Activated T-cell treated with anti-CD3 and anti-CD28 coated beads, Interleukin-2, amount 50 U/mL, for 72 hours (primary cell): ENCODE measurements at places on chromosomes 2 and 18.

GRCh38 chr18:68960355-68960754, 162.5 kb downstream of the CCDC102B start:
- no peak overlapping the region for H3K27ac ChIP-seq
- no peaks in the 10 kb centered on the region for H3K36me3 ChIP-seq
- H3K27me3 ChIP-seq: no peaks in the 10 kb centered on the region
- DNase-seq: no peak
- no peaks in the 10 kb centered on the region for H3K4me1 ChIP-seq

- no peaks in the 10 kb centered on the region for H3K4me1 ChIP-seq
- no peak for DNase-seq
- no peaks in the 10 kb centered on the region for H3K36me3 ChIP-seq
- no peak overlapping the region for H3K4me3 ChIP-seq
- H3K27ac ChIP-seq: no peak overlapping the region
Measured at GRCh38 chr18:370751-371608, 103.1 kb upstream of the THOC1 start.

- no peak for DNase-seq
- H3K4me3 ChIP-seq: no peak overlapping the region
- H3K4me1 ChIP-seq: peaks cover 4% of the 10 kb centered on the region
Measured at GRCh38 chr2:119156105-119156890, 2.3 kb downstream of the C1QL2 start.

DNA sequence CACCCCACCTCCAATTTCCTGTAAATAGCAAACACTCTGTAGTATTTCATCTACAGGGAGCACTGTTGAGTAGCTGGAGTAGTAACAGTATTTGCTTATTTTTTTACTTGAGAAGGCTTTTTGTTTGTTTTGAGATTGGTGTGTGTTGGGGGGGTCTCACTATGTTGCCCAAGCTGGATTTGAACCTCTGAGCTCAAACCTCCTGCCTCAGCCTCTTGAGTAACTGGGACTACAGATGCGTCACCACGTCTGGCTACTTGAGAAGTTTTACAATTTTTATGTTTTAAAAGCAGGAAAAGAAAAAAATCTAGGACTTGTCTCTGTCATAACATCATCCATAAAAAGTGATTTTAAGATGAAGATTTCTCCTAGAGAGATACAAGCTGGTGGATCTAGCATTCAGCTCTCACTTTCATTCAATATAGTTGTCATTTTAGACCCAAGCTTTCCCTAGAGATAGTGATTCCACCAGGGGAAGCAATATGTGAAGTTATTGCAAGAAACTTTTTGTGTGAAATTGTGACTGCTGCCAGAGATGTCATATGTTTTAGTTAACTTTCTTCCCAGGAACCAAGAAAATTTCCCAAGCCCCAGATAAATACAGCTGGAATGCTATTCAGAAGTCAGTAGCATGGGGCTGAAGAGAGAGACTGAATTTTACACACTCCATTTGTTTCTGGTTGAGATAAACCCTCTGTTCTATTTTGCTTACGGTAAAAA, 60.2 kb upstream of the MAP4K3 start:
- peaks cover 48% of the 10 kb centered on the region for H3K4me1 ChIP-seq
- no peak overlapping the region for H3K4me3 ChIP-seq
- peaks cover 29% of the 10 kb centered on the region for H3K27me3 ChIP-seq
- no peak for DNase-seq
- peaks cover 4% of the 10 kb centered on the region for H3K36me3 ChIP-seq

DNA sequence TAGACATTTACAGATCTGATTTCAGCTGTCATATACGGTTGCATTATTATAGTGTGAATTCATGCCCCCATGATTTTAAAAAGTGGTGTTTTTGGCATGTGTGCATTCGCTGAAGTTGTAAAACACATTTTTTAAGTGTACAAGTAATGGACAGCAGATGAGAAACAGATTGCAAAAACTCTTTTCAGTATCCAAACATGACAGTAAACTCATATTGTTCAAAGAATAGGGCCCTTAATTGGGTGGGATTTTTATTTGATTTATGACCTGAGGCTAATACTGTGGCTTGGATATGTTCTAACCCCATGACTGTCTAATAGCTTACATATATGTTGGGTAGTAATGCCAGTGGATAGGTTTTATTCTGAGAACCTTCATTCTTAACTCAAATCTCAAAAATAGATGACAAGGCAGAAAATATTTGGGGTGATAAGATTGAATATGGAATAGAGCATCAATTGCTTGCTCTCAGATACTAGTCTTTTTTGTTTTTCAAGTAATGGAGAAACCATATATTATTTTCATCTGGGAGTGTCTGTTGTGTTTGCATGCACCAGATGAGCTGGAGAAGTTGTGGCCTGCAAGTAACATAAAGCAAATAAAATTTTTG, 118.6 kb downstream of the PARD3B start:
- H3K36me3 ChIP-seq: no peaks in the 10 kb centered on the region
- H3K27ac ChIP-seq: no peak overlapping the region
- H3K4me3 ChIP-seq: no peak overlapping the region

GRCh38 chr2:220452561-220452960, 825.1 kb downstream of the SLC4A3 start:
- H3K27ac ChIP-seq: no peak overlapping the region
- no peak for DNase-seq
- H3K27me3 ChIP-seq: no peaks in the 10 kb centered on the region
- no peaks in the 10 kb centered on the region for H3K36me3 ChIP-seq

GRCh38 chr2:38650717-38651116, 15.2 kb upstream of the GALM start:
- H3K4me3 ChIP-seq: no peak overlapping the region
- H3K4me1 ChIP-seq: peaks cover 75% of the 10 kb centered on the region
- H3K36me3 ChIP-seq: peaks cover 5% of the 10 kb centered on the region

- no peak overlapping the region for H3K4me3 ChIP-seq
- no peak for DNase-seq
- peaks cover 22% of the 10 kb centered on the region for H3K27me3 ChIP-seq
Measured at GRCh38 chr18:70292628-70293027, 3.8 kb downstream of the SOCS6 start.

DNA sequence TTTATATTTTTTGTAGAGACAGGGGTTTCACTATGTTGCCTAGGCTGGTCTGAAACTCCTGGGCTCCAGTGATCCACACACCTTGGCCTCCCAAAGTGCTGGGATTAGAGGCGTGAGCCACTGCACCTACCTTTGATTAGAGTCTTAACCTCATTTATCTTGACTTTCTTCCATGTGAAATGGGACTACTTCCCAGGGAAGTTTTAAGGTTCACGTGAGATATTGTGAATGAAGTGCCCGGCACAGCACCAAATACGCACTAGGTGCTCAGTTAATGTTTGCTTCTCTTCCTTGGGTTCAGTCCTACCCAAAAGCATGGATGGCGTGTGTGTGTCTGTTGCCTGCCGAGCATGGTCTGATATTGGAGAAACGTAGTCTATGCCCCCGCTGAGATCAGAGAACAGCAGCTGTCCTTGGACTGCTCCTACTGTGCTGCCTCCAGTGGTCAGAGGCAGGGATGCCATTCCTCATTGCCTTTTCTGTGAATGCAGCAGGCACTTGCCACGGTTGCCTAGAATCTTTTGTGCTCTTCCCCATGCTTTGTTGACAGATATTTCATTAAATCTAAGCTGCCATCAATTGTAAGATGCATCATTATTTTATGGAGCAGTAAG, 12.3 kb upstream of the TFCP2L1 start:
- no peaks in the 10 kb centered on the region for H3K4me1 ChIP-seq
- peaks cover 8% of the 10 kb centered on the region for H3K27me3 ChIP-seq
- H3K27ac ChIP-seq: no peak overlapping the region

- H3K27me3 ChIP-seq: no peaks in the 10 kb centered on the region
- H3K36me3 ChIP-seq: no peaks in the 10 kb centered on the region
- H3K27ac ChIP-seq: no peak overlapping the region
- DNase-seq: no peak
- no peak overlapping the region for H3K4me3 ChIP-seq
- H3K4me1 ChIP-seq: no peaks in the 10 kb centered on the region
Measured at GRCh38 chr2:46246790-46247189, 50.4 kb upstream of the EPAS1 start.

- H3K4me3 ChIP-seq: no peak overlapping the region
- peaks cover 31% of the 10 kb centered on the region for H3K4me1 ChIP-seq
- DNase-seq: no peak
- no peaks in the 10 kb centered on the region for H3K27me3 ChIP-seq
- H3K27ac ChIP-seq: no peak overlapping the region
- no peaks in the 10 kb centered on the region for H3K36me3 ChIP-seq
Measured at GRCh38 chr2:181419129-181419855, 37.9 kb upstream of the ITGA4 start.
